ENCODE measurements at places on chromosomes 12 and 14. TPM values are rescaled to one million over a fixed set of nuclear protein-coding genes. Genes with fewer than 3 reads are reported as not detected.

ERBB3 gene
- 5.2 TPM for total RNA-seq

MIS18BP1 gene
- 9.1 TPM for total RNA-seq

HHIPL1 gene
- total RNA-seq: 2.1 TPM

MARCHF9 gene
- 15.0 TPM for total RNA-seq

RNASE3 gene
- not detected for total RNA-seq

LMNTD1 gene
- 0.82 TPM for total RNA-seq

LRFN5 gene
- 0.79 TPM for total RNA-seq

PIANP gene
- 0.18 TPM for total RNA-seq

AACS gene
- total RNA-seq: 17.5 TPM

All from left cardiac atrium (tissue), 4 donors.